ENCODE measurements at places on chromosomes 6 and 20. TPM values are rescaled to one million over a fixed set of nuclear protein-coding genes. Genes with fewer than 3 reads are reported as not detected.
A peak's percentile ranks its signal among the peaks of the same experiment; 100 is the strongest.

GRCh38 chr20:46050444-46050843, 21.4 kb downstream of the SLC12A5 start:
- no peak for DNase-seq

- peak; percentile 76 for DNase-seq
These were observed 567 bp upstream of the FNDC11 start for GRCh38 chr20:63553251-63553932.

HLA-DQB1 gene
- 27.5 TPM for total RNA-seq

GRCh38 chr6:114000069-114000468, 29.1 kb upstream of the HDAC2 start:
- DNase-seq: no peak

ENPP5 gene
- 0.33 TPM for total RNA-seq

BNIP5 gene
- not detected for total RNA-seq

PSMB8 gene
- 117 TPM for total RNA-seq

DNA sequence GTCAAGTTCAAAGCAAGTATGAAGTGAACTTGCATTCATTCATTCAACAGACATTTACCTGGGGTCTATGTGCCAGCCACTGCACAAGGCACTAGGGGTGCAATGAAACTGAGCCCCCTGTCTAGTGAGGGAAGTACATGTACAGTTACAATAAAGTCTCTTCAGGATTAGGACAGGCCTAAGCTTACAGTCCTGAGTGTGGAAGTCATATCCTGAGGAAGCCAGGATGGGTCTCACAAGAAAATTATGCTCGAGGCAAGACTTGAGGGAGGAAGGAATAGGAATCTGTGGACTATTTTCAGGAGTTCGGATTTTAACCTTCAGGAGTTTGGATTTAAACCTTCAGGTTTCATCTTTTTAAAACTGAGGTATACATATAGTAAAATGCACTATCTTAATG, 19.4 kb downstream of the TTI1 start:
- no peak for DNase-seq

- DNase-seq: no peak
These were observed 48.9 kb downstream of the ATXN1 start for GRCh38 chr6:16712255-16712930.

DNA sequence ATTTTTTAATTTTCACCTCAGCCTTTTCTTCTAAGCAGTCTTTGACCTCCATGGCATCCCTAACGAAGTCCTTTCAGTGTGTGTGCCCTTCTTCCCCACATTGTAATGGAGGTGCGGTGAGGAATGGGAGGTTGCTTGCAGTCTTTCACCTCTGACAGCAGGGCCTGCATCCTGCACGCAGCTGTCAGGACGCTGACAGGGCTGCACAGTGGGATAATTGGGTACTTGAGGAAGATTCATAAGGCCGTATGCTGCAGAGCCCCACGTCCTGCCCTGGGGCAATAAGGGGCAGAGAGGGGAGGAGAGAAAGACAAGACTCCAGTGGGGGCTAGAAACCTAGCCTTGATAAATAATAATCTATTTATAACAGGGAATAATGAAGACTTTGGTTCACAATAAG, 184.7 kb downstream of the SAMD5 start:
- DNase-seq: no peak

AAR2 gene
- 27.8 TPM for total RNA-seq

- no peak for DNase-seq
These were observed 209.4 kb upstream of the JAG1 start for GRCh38 chr20:10883166-10883565.

DNA sequence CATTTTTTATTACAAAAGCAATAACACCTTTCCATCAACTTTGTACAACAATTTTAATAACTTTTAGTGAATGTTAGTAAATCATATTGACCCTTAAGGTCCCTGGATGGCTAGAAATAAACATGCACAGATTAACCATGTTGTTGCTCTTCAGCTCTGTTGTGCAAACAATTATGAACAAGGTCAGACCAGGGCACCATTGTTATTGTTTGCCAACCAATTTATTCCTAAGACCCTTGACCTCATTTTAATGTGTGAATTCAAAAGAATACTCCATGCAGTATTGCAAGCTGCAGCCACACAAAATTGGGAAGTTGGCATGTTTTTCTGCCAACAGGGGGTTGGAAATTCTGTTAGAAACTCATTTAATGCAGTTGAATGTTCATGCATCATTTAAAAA, 426.6 kb upstream of the MAP3K7 start:
- DNase-seq: no peak

HCK gene
- total RNA-seq: 0.44 TPM

DNA sequence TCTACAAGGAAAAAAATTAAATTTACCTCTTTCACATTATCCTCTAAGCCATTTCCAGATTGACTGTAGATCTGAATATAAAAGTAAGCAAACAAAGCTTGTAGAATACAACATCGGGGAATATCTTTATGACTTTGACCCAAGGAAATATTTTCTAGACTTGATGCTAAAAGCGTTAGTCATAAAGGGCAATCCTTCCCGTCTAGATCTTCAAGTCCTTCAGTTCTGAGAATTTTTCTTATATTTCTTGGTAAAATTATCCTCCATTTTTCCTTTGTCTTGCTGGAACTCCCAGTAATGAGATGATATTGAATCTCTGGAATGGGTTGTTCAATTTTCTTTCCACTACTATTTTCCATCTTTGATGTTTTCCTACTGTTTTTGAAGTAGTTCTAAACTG, 77.8 kb upstream of the ZNF184 start:
- no peak for DNase-seq

STMN3 gene
- 65.9 TPM for total RNA-seq

DNA sequence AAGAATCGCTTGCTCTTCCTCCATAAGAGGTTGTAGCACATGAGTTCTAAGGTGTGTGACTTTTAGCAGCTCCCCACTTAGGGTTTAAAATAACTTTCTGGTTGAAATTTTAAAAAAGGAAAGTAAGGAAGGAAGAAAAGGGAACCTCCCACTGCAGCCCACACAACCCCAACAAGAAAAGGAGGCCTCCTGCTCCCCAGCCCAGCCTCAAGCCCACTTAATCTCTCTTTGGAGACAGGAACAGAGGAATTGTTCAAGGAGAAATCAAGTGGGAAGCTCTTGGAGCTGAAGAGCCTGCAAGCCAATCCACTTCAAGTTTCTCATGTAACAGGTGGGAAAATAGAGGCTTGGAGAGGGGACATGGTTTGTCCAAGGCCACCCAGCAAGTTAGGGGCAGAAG, 39.1 kb upstream of the PREX1 start:
- no peak for DNase-seq

DNA sequence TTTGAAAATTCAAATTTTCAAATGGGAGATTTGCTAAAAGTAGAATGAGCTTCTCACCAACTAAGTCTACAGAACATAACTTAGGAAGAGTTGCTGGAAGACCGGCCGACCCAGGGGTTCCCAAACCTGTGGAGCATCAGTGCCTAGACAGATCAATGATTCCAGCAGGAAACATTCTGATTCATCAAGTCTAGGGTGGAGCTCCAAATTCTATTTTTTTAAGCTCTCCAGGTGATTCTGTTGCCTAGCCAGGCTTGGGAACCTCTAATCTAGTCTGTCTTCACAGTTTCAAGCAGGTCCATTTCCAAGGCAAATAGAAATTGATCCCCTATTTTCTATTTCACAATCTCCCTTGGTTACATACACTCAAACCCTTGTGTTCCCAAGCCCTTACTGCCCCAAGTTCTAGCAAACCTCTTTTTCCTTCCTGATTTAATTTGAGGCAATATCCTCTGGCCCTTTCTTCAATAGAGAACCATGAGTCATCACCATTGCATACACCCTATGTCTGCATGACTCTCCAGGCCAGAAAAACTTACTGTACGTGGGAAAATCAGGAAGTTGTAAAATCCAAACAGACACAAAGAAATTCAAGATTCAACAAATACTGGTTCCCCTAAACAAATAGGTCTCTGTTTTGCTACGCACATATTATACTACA, 8.9 kb downstream of the ATXN1 start:
- DNase-seq: no peak

HLA-DQA2 gene
- 0.22 TPM for total RNA-seq

SAMD10 gene
- total RNA-seq: 8.6 TPM

- no peak for DNase-seq
These were observed 119.1 kb upstream of the PDE10A start for GRCh38 chr6:165782134-165782533.

DNA sequence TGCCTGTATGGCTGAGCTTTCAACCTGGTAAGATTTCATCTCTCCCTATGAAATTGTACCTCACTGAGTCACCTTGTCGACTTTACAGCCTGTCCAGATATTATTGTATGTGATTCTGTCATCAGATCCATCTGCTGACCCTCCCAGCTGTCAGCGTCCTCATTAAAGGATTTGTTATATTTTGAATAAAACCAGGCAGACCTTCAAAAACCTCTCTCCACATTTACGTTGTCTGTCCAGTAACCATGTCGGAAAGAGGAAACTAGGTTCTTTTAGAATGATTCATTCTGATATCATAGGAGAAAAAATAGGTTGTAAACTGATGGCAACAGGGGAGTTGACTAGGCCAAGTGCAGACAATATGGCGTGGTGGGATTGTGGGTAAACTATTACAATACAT, 38.5 kb downstream of the TSPYL4 start:
- no peak for DNase-seq

GRCh38 chr20:40962733-40963504, 65.7 kb upstream of the TOP1 start:
- DNase-seq: peak; percentile 71

DNA sequence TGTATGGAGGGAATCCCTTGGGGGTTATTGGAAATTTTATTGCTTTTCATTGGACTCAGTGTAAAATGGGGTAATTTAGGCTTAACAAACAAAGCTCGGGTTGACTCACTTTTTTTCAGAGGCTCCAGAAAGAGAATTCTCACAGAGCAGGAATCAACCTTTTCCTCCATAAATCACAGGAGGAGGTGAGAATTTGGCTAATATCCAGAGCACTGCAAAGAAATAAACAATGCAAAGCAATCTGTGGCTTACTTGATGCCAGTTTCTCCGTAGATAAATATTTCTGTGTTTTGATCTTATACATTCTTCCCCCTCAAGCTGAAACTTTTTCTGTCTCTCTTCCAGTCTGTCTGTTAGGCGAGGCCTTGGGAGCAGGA, 176.6 kb downstream of the TSHZ2 start:
- no peak for DNase-seq

DNA sequence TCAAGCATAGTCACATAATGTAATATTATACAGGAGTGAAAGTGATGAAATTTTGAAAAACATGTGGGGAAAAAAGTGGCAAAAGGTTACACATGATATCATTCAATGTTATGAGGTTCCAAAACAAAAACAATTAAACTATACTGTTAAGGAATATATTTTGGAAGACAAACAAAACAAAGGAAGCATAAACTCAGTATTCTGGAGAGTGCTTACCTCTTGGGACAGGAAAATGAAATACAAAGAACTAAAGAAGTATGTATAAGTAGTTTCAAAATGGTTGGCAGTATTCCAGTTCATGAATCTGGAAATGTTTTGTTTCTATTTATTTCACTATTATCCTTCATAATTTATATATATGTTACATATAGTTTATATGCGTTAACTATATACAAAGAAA, 213.5 kb downstream of the MOXD1 start:
- no peak for DNase-seq

SLC17A2 gene
- total RNA-seq: not detected

HLA-DOA gene
- 18.5 TPM for total RNA-seq

DNA sequence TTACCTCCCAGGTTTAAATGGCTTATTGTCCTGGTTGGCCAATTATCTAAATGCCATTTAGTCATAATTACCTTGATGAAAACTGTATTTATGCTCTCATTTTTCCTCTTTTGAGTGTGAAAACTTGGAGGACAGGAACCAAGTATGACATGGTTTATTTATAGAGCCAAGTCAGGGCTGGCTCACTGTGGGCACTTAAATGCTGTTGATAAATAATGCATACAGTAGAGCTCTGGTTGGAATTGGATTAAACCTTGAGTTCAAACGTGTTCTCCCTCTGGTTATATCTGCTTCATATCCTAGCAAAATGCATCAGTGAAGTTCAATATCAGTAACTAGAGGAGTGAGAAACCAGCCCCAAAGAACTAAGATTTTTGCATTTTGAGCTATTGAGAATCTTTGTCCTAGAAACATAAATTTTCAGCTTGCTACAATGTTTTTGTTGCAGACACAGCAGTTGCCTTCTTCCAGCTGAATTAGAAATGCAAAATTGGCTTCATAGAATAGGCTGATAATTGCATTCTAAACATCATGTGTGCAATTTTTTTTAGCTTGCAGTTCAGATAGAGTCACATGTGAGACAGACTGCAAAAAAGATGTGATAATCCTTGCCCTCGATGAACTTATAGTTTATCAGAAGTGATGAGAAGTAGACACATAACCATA, 255.8 kb downstream of the BTBD3 start:
- no peak for DNase-seq

GRCh38 chr6:35370124-35370741, 27.9 kb downstream of the PPARD start:
- peak; percentile 50 for DNase-seq

DNA sequence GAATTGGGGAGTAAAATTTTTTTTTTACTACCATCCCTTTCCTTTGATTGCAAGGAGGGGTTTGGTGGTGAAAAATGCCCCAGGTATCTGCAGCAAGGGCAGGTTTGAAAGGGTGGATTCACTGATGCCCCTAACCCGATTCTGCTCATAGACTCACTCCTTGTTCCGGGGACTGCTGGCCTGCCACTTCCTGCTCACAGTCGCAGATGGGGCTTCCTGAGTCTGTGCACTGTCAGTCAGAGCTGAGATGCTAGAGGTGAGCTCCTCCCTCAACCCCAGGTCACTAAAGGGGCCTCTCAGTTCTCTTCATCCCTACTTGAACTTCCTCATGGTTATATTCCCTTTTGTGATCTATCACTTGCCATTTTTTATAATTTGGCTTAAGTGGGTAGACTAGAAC, 357.9 kb downstream of the FARS2 start:
- peak; percentile 5 for DNase-seq

GRCh38 chr6:170490259-170490658, 62.8 kb downstream of the PSMB1 start:
- DNase-seq: no peak

- DNase-seq: no peak
These were observed 664.7 kb downstream of the RFPL4B start for GRCh38 chr6:113011801-113012200.

DNA sequence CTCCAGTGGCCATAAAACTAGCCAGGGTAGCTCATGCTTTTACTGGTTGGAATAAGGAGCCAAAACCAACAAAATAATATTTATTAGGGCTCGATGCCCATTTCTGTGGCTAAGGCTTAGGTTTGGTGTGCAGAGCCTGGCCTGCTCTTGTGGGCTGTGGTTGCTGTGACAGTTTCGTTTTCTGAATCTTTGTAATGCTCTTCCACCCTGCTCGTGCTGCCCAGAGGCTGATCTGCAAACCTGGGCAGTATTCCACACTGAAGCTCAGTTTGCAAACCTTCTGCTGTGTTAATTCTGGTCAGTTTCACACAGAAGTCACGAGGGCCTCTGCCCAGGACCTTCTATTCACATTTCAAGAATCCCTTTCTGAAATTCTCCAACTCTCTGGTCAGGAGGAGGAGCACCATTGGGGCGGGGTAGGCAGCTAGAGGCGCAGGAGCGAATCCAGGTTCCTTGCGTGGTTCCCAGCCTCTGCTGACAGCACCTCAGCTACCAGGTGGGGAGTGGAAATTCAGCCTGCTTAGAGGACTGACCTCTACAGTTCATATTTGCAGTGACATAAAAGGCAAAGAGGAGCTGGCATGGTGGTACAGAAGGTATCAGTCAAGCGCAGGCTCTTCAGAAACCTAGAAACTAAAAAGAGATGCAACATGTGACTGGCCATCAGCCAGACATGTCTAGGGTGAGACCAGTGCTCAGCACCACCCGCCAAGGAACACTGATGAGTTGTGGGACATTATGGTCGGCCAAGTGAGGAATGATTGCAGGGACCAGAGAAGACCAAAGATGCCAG, 14.3 kb upstream of the C20orf144 start:
- peak; percentile 53 for DNase-seq

- DNase-seq: no peak
These were observed 220.9 kb downstream of the HACE1 start for GRCh38 chr6:104638841-104639290.

NOX3 gene
- not detected for total RNA-seq

MARCKS gene
- total RNA-seq: 0.35 TPM
